ENCODE measurements at places on chromosomes 3 and 15.

- no peak for DNase-seq
Observed at GRCh38 chr3:116065501-116065900, 379.8 kb downstream of the LSAMP start.

DNA sequence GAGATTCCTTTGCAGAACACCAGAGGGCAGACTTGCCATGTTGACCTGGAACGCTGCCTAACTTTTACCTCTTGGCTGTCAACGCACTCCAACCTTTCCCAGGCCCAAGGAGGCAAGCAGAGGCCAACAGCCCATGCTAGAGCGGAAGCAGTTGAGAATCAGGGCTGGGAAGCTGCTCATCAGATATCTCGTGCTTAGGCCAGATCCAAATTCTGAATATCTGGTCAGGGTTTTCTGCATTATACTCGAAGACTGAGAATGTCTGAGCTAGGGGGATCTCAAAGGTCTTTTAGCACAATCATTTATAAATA, 2.5 kb downstream of the XIRP1 start:
- DNase-seq, result no peak

- DNase-seq, result no peak
Observed at GRCh38 chr3:69741032-69741767, 1.9 kb downstream of the MITF start.

DNA sequence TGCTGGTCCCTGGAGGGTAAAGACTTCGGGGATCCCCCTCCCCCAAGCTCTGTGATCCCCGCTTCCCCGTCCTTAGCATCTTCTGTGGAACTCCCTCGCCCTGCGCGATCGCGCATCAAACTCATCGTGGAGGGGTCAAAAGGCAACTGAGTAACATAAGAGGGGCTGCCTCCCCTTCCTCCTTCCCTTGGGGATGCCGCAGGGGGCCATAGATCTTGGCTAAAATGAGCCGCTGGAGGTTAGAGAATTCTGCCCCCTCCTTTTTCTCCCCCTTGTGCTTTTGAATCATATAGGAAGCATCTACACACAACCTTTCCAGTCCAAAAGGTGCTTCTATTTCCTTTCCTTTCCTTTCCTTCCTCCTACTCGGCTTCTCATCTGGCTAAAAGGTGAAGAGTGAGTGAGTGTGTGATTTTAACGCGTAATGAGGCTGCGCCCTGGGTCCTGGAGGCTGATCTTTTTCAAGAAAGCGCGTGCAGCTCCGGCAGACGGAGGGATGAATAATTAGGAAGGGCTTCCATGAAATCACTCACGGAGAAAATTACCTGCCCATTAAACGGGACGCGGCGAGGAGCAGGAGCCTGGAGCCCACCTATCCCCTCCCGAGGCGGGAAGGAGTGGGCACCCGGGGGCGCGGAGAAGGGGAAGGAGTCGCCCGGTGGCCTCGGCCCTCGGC, 831 bp upstream of the ROBO2 start:
- peak; percentile 19 for DNase-seq

DNA sequence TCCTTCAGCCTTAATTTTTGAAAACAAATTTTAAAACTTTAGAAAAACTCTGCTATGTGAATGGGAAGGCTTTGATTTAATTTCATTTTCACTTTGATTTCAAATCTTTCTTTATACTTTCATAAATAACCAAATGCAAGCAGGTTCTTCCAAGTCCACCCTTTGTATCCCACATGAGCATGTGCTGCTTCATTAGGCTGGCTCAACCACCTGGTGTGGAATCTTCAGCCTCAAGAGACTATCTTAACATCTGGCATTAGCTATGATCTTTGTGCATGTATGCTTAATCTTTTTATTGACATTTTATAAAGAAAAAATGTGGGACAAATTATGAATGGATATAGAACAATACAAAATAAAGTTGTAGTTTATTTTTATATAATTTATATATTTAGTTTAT, 81.8 kb upstream of the MLF1 start:
- DNase-seq, result no peak

DNA sequence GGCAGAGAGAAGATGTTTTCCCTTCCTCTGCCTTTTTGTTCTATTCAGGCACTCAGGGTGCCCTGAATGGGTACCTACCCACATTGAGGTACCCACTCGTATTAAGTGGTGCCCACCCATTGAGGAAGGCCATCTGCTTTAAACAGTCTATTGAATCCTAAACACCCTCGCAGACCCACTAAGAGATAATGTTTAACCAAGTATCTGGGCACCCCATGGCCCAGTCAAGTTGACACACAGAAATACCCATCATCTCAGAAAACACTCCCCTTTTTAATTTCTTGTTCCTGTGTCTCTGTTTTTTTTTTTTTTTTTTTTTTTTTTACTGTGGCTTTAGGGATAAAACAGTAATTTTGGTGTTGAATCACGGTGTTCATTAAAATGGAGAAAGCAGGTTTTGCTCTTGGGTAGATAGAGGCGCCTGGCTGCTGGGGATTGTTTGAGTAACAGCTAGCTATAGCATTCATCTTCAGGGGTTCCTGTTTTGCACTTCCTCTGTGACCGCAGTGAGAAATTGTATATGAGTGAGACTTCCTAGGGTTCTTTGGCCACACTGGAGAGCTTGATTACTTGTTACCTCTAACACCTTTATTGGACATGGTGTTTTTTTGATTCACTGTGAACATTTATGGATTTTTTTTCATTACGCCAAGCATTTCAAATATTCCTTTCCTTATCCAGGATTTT, 259.1 kb downstream of the PTPRG start:
- DNase-seq, result no peak

- DNase-seq, result no peak
Observed at GRCh38 chr3:12440927-12441714, 43.2 kb upstream of the TSEN2 start.

- no peak for DNase-seq
Observed at GRCh38 chr3:21703291-21703690, 47.7 kb downstream of the ZNF385D start.

Data from activated naive CD8-positive, alpha-beta T cell treated with anti-CD3 and anti-CD28 coated beads, Interleukin-2, amount 10 ng/mL, durations not matched to agents 7 days and 5 days (primary cell).